ENCODE measurements at places on chromosomes 2 and 18. TPM values are rescaled to one million over a fixed set of nuclear protein-coding genes. Genes with fewer than 3 reads are reported as not detected.

GATA6 gene
- polyA plus RNA-seq: 1.3 TPM

MFSD2B gene
- 0.05 TPM for polyA plus RNA-seq

DNA sequence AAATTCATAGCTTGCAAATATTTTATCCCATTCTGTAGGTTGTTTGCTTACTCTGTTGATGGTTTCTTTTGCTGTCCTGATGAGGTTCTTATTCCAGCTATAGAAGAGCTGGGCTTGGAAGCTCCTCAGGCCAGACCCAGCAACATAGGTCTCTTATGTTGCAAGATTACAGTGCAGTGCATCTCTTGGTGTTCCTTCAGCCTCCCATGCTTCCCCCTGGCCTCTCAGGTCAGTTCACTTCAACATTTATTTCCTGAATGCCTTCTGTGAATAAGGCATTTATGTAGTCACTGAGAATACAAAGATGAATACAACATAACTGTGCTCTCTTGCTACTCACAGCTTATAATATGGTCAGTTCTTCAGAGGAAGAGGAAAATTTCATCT, 179.0 kb upstream of the SLC39A10 start:
- no peak for DNase-seq

- no peak for DNase-seq
These were observed 541.7 kb downstream of the MBD2 start for GRCh38 chr18:53682796-53683195.

DNA sequence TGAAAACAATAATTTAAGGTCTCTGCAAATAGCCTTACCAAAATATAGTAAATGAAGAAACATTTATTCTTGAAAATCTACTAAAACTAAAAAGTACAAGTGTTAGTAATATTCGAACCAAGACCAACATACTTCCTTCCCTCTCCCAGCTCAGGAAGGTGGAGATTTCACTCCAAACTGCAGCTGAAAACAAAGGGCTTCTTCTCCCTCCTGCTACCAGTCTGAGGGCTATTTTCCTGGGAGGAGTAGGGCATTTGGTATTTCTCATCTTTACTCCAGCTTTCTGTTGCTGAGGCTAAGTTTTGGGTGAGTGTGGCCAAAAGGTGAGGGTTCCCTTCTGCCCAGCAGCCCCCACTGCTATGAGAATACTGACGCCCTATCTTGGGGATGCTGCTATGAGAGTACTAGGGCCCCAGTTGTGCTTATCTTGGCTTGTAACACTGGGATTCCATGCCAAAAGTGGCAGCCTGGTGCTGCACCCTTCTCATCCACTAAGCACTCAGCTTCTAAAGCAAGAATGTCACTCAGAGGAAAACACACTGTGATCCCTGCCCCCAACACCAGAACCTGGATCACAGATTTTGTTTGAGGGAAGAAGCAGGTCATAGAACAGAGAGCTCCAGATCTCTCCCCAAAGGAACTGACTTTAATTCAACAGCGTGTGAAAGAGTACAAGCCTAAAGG, 130.7 kb upstream of the KLF7 start:
- no peak for DNase-seq

- no peak for DNase-seq
These were observed 20.4 kb downstream of the PKP4 start for GRCh38 chr2:158477202-158477601.

ACTG2 gene
- polyA plus RNA-seq: 641 TPM

DNA sequence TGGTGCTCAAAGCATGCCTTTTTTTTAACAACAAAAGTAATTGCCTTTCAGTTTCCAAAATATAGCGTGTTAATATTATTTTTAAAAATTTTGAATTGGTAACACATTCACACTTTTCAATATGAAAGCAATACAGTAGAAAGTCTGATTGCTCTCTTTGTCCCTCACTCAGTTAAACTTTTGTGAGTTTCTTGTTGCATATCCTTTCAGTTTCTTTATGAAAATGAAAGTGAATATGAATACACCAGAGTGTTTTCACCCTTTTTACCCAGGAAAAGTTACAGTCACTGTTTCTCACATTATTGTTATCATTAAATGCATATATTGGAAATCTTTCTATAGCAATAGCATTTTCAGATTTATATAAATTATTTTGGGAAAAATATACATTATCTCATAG, 377.4 kb upstream of the CRIM1 start:
- DNase-seq: no peak

- no peak for DNase-seq
These were observed 150.0 kb downstream of the LPIN1 start for GRCh38 chr2:11896386-11896785.

- no peak for DNase-seq
These were observed 135.8 kb upstream of the APCDD1 start for GRCh38 chr18:10318691-10318970.

DNA sequence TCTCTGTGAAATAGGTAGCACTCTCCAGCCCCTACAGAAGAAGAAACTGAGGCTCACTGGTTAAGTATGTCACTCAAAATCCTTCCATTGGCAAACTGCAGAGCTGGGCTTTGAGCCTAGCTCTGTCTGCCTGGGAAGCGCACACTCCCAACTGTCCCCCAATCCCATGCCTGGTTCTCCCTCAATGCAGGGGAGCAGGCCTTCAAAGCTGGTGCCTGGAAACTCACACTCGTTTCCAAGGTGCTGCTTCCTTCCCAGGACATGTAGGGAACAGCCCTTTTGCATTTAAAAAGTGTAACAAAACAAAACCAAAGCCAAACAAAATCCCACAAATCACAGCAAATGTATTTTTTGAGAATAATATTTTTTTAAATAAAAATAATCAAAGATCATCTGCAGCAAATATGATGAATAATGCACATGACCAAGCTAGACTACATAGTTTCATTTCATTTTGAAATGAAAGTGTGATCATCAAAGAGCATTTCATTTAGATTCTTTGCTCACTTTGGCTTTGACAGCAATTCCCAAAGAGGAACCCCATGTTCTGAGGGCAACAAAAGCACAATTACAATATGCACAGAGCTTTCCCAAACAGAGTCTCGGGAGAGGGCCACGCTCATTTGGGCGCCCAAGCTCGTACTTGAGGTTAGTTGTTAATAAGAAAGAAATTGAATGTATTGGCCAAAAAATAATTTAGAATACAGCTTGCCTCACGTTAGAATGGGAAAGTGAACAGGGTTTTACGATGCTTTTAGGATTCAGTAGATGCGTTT, 96.7 kb upstream of the ACKR3 start:
- no peak for DNase-seq

DDX18 gene
- 42.1 TPM for polyA plus RNA-seq

EPHA4 gene
- 36.9 TPM for polyA plus RNA-seq

DNA sequence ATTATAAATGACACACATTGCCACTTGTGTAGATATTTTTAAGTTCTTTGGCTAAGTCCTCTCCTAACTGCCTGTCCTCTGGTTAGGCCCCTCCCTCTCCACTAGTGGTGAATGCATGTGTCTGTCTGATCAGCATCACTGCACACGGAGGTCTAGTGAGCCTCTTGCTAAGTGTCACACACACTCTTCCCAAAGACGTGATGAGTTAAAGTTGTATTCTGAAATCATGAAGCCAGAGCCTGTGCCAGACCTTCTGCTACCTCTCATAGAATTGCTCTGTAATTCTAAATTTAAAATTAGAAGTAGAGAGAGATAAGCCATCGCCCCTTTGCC, 41.3 kb downstream of the RALB start:
- no peak for DNase-seq

GKN2 gene
- not detected for polyA plus RNA-seq
